Left renal pelvis (tissue), 4 donors: ENCODE measurements at places on chromosomes 7 and 10.

DNA sequence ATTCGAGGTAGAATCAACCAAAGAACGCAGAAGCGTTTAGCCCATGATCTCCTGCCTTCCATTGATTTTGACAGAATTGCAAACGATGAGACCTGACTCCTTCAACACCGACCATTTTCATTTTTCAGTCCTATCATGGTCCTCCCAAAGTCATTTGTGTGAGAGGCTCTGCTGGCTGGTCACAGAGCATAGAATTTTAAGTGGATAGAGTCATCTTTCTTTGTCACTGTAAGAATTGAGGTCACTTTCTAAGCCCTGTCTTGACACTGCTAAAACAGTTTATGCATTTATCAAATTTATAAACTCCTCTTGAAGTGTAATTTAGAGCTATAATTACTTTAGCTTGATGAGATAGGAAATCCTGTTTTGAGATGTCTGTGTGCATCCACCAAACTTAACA lies 72.0 kb downstream of the UBE3C start:
- DNase-seq: no peak

DNA sequence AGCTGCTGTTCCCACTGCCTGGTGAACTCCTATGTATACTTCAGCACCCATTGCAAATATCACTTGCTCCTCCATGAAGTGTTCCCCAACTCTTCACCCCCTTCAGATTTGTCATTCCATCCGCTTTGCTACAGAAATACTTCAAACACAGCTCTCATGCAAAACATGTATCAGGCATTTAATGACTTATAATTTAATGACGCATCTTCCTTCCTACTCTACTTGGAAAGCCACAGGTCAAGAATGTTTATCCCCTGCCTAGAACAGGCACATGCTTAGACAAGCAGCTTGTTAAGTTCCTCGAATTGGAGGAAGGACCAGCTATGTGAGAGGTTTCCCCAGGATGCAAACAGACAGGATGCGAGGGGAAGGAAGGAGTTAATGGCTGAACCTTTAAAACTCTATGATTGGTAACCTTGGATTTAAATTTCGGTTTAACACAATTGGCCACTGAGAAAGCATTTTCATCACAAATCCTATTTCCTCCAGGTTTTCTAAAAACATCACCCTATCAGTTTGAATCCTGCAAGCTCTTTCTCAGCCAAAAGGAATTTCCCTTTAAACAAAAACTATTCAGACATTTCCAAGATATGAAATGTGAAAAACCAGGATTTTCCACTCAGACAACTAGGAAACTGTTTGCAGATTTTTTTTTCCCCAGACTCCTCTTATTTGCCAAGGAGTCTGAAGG lies 11.5 kb downstream of the CREB3L2 start:
- no peak for DNase-seq

DNA sequence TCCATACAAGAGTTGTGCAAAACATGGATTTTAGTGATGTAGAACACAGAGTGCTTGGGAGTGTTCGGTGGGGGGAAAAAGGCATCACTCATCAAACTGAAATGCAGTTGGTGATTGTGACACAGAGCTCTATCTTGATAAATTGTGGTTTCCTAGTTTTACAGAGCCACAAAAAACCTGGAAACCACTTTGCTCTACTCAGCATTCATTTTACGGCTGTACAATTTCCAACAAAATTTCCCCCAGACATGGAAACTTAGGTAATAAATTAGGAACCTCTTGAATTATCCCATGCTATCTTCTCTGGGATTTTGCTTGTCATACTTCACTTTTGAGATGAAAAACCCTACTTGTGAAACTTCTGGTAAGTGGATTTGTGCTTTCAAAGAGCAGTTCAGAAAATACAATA lies 614.9 kb upstream of the FZD8 start:
- DNase-seq: no peak

- no peak for DNase-seq
Observed at GRCh38 chr10:93261961-93262610, 188.4 kb downstream of the CYP26A1 start.

DNA sequence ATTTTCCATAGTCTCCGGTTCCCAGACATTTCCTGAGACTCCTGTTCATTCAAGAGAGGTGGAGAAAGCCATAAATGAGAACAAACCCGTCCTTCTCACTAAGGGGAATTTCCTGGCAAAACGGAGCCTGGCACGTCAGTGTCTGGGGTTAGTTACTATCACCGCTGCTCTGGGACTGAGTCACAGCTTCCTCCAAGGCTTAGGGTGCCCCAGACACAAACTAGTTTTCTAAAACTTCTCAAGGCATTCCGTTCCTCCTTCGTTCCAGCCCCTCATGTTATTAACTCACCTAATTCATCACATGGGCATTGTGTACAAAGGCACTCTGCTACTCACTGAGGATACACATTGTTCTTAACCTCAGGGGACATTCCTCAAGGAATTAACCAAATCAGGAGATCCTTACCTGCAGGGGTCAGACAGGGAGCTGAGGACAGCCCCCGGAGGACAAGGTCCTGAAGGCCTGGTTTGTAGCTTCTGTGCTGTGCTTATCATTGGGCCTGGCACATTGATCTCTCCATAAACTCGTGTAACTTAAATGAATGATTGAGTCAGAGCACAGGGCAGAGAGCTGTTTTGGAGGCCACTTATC lies 103.0 kb upstream of the KLF6 start:
- DNase-seq: no peak

GRCh38 chr10:103199488-103199887 lies 6.4 kb upstream of the NT5C2 start:
- no peak for DNase-seq

GRCh38 chr7:2819954-2820397 lies 24.1 kb downstream of the GNA12 start:
- no peak for DNase-seq

GRCh38 chr10:129253865-129254179 lies 213.2 kb upstream of the MGMT start:
- DNase-seq: no peak

- no peak for DNase-seq
Observed at GRCh38 chr7:125112850-125113249, 183.2 kb upstream of the POT1 start.

DNA sequence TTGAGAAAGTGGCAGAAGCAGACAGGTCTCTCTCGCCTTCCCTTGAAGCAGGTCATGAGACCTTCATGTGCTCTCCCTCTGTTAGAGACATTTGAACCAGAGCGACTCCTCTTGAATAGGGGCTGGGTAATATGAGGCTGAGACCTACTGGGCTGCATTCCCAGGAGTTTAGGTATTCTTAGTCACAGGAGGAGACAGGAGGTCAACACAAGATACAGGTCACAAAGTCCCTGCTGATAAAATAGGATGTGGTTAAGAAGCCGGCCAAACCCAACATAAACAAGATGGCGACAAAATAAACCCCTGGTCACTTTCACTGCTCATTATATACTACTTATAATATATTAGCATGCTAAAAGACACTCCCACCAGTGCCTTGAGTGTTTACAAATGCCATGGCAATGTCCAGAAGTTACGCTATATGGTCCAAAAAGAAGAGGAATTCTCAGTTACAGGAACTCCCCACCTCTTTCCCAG lies 43.5 kb upstream of the MSRB2 start:
- DNase-seq: no peak

GRCh38 chr10:75910032-75910431 lies 478.6 kb downstream of the LRMDA start:
- no peak for DNase-seq

DNA sequence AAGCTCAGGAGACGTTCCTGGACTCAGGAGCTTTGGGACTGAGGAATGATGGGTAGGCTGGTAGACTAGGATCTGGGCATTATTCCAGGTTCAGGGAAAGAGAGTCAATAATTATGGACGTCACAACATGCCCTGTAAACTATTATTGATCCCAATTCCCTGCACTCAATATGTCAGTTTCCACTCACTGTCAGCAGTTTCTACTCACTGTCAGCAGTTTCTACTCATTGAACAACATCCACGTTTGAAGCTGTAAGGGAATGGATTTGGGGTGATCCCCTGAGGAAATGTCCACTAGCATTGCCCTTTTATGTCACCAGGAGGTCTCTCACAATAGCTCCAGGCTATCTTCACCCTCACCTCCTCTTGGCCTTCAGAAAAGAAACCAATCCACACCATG lies 1268.6 kb downstream of the TYW1 start:
- no peak for DNase-seq

DNA sequence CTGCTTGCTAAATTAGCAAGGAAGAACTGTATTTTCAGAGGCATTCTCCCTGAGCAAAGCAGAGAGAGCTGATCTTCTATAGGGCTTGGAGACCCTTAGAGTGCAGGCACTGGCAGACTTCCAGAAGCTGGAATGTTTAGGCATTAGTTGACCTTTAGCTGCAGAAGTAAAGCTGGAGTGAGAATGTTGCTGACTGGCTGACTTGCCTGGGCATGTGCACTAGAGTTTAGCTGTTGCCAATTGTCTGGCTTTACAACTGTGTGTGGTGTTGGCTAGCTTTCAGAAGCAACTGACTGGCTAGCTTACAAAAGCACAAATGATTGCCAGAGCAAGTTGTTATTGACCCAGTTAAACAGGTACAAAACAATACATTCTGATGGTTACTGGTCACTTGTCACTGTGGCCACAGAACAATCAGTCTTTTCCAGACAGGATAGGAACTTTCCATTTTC lies 25.1 kb downstream of the FAM13C start:
- DNase-seq: no peak

- DNase-seq: no peak
Observed at GRCh38 chr10:116978901-116979300, 26.1 kb downstream of the SHTN1 start.

GRCh38 chr7:120273476-120273975 lies 551 bp downstream of the KCND2 start:
- DNase-seq: no peak

GRCh38 chr10:119183664-119184412 lies 5.2 kb upstream of the PRDX3 start:
- no peak for DNase-seq

DNA sequence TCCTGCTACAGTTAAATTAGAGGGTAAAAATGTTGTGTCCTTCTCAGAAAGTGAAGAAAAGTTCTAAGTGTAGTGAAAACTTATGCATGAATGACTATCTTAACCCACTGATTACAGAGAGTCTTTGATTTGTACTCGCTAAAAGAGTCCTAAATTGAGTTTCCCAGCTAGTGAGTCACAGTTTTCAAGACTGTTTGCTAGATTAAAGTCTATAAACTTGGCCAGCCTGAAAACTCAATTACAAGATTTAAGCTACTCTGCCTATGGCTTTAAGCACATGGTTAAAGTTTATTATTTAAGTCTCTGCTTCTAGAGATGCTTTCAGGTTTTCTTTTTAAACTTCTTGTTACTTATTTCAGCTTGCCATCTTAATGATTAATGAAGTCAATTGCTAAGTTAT lies 44.4 kb downstream of the MRPS24 start:
- DNase-seq: no peak

GRCh38 chr10:122213766-122214165 lies 57.3 kb upstream of the BTBD16 start:
- no peak for DNase-seq

GRCh38 chr7:155456738-155457543 lies 988 bp upstream of the EN2 start:
- DNase-seq: no peak

GRCh38 chr7:82726038-82726800 lies 282.6 kb upstream of the CACNA2D1 start:
- DNase-seq: no peak

- no peak for DNase-seq
Observed at GRCh38 chr10:114899982-114900381, 38.0 kb upstream of the TRUB1 start.

- no peak for DNase-seq
Observed at GRCh38 chr7:125358551-125359167, 429.0 kb upstream of the POT1 start.

- DNase-seq: no peak
Observed at GRCh38 chr7:32673275-32673983, 178.1 kb downstream of the AVL9 start.

DNA sequence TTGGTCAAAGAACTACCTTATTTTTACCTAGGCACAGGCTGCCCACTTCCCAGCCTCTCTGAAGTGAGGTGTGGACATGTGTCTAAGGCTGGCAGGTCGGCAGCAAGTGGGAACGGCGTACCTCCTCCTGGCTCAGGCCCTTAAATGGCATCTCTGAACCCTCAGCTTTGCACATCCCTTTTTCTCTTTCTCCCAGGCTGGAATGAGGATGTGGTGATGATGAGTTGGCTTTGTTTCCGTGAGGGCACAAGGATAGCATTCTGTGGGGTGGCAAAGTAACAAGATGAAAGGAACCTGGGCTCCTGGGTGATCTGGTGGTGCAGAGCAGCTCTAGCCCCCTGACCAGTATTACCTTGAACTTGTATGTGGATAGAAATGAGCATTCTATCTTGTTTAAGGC lies 196.8 kb downstream of the REEP3 start:
- no peak for DNase-seq
